ENCODE measurements at places on chromosomes 16 and 17.

GRCh38 chr16:68387301-68387700 is 61.0 kb downstream of the SMPD3 start:
- DNase-seq, result no peak

DNA sequence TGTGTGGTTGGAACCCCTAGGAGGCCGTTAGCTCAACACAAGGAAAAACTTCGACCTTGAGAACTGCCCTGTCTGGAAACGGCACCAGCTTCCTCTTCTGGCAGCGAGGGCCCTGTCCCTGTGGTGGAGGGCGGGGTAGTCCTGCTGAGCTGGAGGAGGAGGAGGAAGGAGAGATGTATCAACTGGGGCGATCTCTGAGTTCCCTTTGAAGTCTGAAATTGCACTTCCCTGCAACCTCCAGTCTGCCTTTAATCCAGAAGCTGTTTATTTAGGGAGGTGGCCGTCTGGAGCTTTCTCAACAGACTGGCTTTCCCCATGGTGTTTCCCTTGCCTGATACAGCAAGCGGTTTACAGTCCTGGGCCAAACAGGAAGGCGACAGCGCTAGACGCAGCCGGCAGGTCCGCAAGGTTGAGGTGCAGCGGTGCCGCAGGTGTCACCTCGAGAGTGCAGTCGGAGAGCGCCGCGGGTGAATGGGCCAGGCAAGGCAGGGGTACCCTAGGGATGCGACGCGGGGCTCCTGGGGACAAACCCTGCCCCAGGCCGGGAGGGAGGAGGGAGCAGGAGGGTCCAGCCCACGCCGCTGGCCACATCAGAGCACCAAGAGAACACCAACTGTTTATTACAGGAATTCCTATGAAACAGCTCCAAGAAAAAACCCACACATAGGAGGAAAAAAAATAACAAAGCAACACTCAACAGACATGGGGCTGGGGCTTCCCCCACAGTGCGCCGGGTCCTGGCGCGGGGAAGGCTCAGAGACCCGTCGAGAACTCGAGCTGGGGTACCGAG is 11.4 kb upstream of the MRPS23 start:
- DNase-seq, result peak; percentile 29

DNA sequence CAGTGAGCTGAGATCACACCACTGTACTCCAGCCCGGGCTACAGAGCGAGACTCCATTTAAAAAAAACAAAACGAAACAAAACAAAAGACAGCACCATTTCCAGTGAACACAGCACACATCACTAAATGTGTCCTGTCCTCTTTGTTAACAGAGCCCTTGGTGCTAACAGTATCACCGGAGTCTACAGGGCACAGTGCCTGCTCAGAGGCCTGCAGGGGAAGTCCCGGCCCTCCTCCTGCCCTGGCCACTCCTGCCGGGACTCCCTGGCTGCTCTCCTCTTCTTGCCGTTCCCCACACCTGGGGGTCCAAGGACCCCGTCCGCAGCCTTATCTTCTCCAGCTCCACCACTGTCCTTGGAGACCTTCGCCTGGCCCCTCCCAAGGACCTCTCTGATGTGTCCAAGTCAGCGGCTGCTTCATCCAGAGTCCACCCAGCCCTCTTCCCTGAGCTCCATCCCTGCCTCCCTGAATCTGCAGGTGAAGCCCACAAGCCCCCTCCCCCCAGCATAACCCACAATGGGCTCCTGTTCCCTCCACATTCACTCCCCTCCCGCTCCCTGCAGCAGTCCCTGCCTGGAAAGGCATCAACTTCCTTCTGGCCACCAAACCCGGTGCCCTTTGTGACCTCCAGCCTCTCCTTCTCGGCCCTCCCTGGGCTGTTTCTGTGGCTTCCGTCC is 8.5 kb downstream of the TRPV1 start:
- no peak for DNase-seq

DNA sequence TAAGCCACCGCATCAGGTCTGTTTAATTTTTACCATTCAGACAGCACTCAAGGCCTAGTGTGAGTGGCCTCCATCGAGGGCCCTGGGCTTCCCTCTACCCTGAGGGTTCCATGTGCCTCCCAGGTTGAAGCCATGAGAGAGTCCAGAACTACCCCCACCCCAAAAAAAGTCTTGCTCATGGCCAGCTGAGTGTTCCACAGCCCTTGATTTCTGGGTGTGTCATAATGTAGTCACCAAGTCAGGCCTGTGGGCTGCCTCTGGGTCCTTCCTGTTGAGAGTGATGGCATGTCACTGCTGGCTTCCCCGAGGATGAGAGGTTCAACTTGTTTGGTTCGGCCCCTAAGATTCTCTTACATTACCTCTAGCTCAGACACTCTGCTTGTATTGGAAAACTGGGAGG is 100.6 kb downstream of the PITPNC1 start:
- DNase-seq, result peak; percentile 70

- no peak for DNase-seq
Measured at GRCh38 chr17:63974594-63975192, 2.0 kb upstream of the SCN4A start.

- no peak for DNase-seq
Measured at GRCh38 chr17:12287953-12288352, 267.3 kb downstream of the MAP2K4 start.

- DNase-seq, result no peak
Measured at GRCh38 chr16:65933703-65934102, 432.8 kb upstream of the CDH5 start.

- no peak for DNase-seq
Measured at GRCh38 chr17:37479025-37479424, 10.7 kb upstream of the DUSP14 start.

DNA sequence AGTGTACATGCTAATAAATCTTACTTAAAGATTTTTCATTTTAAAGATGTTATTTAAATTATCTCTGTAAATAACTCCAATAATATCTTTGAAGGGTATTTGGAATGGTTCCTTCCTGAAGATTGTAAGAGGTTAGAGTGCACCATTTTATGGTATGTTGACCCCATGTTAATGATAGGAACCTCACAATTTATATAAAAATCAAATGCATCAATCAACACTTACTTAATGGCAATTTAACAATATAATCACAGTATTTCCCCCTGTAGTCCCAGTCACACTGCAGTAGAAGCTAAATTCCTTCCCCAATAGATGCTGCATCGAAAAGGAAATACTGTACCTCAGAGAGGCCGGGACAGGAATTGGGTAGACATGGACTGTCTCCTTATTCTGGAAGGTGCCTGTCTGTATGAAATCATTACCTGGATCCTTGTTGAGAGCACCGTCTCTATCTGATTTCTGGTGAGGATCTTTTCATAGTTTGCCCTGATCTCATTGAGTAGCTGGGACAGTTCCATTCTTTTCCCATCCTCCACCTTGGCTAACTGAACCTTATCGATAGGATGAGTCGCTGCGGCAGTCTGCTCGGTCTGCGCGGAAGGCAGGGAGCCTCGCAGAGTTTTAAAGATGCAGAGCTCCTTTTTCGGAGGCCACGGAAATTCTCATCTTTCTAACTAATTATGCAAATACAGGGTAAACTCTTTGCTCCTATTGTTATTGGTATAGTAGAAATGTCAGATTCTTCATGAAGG is at the start of gene KRT222:
Gene KRT222, minus strand, starts transcription at position 596 of the 752 bp plus-strand sequence. Its CDS starts 78 bp downstream, at position 518.
- no peak for DNase-seq

DNA sequence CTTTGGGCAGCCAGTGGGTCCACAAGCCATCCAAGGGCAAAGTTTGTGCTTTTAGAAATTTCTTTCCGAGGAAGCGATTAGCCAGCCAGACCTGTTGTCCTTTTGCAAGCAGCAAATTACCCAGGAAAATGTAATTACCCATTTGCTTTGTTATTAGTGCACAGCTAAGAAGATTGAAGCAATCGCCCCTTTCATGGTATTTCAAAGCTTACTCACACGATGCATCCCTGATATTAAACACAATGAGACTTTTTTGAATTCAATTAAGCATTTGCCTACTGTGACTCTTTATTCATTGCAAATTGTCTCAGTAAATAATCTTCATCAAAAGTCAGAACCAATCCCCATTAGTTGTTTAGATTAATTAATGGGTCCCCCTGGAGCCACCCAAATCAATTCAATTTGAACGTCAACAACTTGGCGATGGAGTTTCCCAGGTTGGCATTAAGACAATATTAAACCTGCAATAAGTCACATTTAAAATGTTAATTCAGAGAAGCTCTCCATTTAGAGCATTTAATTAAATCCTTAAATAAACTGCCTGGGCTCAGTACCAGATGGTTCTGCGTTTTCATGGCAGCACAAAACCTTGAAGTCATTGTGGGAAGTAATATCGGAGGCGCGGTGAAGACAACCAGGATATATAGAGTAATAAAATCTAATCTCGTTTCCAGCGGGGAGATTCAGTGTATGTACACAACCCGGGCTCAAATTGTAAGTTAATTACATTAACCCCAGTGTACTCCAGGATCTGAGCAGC is 366.2 kb upstream of the TNRC6C start:
- no peak for DNase-seq

DNA sequence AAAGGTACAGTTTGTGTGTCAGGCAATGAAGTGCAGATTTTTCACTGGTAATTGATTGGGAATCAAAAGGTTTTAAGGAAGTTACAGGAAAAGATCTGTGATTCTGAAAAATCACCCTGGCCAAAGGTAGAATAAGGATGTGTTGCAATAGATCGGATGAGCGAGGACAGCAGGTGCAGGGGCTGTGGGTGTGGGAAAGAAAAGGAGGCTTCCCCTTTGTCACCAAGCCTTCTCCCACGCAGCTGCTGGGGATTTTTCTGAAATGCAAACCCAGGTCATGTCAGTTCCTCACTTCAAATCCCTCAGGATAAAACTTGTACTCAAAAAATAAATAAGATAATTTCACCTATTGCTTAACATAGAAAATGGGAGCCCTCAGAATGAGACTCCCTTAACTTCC is 47.9 kb upstream of the ARHGAP17 start:
- DNase-seq, result peak; percentile 25

GRCh38 chr16:53732296-53732929 is 28.5 kb downstream of the FTO start:
- no peak for DNase-seq

GRCh38 chr16:4194661-4195060 is 47.2 kb downstream of the SRL start:
- no peak for DNase-seq

- no peak for DNase-seq
Measured at GRCh38 chr16:10896723-10897122, 19.7 kb downstream of the CIITA start.

- DNase-seq, result no peak
Measured at GRCh38 chr16:88772871-88773811, 11.9 kb downstream of the PIEZO1 start.

DNA sequence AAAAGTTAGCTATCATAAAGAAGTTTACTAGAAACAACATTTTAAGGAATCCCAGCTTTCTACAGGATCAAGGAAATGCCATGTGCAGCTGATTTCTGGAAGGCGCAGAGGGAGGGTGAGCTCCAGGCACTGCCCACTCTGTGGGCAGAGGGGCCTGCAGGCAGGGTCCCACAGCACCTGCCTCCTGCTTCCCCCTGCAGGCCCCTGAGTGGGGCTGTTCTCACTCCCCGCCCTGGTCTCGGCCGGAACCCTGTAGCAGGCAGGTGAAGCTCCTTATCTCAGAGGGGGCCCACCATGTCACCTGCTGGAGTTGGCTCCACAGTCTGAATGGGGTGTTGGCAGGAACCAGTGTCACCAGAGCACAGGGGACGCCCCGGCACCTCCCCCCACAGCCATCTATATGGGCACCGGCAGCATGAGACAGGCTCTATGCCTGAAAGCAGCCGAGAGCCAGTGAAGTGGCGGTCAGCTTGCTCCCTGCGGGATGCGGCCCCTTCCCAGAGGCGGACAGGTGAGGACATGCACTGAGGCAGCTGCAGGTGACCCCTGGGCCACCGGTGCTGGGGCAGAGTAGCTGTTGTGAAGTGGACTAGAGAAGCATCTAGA is 47.6 kb upstream of the FASN start:
- no peak for DNase-seq

Measured in stimulated activated CD4-positive, alpha-beta T cell treated with anti-CD3 and anti-CD28 coated beads, Interleukin-4, amount 100 ng/mL, for 24 hours (primary cell).